ENCODE measurements at places on chromosomes 3 and 15.

DNA sequence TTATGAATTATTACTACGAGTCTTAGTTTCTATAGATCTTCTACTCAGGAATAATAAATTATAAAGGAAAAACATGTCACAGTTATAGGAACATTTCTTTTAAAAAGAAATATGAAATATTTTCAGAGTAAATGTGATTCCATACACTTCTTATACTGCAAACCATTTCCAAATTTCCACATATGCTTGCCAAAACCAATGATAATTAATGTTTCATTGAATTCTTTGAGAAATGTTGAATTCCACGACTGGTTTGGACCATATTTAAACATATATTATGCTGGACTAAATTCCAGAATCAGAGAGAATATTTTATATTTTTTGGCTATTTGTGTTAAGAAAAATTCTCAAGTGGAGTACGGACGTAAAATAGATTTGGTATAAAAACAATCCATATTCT lies 144.6 kb downstream of the EPHA3 start:
- no peak for DNase-seq

DNA sequence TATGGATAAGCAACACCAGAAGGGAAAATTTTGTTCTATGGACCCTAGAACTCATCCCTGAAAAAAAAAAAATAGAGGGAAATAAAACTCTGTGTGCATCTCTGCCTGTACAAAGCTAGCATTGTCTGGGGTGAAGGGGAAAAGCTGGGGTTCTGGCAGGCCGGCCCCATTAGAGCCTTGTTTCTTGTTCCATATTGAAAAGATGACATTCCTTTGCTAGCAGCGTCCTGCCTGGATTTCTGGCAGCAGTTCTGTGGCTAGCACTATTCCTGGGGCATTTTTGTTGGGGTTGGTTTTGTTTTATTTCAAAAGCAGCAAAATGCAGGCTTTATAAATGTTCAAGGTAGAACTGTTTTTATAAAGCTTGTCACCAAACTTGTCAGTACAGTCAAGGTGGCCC lies 45.2 kb downstream of the RARB start:
- DNase-seq, result no peak

- no peak for DNase-seq
Measured at GRCh38 chr15:60391722-60392315, 6.0 kb downstream of the ANXA2 start.

DNA sequence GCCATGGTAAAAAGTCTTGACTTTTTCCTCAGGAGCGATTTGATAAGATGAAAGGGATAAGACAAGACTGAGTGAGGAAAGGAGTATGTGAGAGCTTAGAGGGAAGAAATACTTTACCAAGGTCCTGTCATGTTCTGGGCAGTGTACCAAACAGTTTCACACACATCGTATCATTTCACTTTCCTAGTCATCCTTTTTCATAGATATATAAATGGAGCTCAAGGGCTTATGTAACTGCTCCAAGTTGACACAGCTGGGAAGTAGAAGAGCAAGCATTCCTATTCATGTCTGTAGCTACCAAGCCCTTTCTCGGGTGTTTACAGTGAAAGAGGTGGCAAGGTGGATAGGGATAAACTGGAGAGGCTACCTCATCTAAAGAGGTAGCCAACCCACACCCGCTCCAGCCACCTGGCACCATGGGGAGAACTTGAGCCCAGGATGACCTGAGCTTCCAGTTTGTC lies 57.4 kb downstream of the MRPS25 start:
- DNase-seq, result peak; percentile 43

DNA sequence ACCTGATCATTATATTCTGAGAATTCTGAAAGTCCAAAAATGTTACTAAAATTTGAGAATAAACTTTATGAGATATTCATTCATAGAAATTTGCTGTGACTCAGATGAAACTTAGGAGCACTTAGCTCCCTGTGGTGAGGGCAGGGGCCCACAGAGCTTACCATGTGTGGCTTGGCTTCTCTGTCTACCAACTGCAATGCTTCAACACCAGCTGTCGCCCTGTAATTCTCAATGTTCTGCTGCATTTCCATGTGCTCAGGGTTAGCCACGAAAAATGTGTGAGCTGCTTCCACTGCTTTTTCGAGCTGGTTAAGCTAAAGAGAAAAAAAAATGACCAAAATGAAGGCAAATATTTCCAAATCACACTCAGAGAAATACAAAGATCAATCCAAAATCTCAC lies 125.6 kb downstream of the P3H2 start:
- no peak for DNase-seq

DNA sequence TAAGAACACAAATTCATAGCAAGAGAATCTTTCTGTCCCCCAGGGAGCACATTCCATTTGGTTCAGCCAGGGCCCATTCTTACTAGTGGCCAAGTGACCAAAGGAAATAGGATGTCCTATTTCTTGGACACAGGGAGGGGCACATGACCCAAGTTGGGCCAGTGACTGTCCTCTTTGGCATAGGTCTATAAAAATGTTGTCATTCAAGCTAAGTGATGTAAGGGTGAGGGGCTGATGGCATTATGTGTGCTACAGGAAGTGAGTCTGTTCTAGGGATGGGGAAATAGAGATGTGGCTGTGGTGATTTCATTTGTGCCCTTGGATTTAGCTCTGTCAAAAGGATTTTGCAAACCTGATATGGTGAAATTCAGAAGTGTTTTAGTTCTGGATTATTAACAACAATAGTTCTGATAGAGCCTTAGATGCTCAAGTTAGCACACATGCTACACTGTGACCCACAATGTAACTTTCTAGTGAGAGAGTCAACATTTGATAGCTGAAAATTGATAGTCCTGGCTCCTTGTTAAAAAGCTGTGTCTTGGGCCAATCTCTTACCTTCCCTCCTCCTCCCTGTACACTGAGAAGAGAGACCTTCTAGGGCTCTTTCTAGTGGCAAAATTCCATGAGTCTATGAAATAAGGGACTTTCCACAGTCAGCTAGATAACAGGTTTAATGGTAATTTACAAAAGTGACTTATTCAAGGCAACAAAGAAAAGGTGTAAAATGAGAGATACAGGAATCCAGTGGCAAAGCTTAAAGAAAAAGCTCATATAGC lies 117.2 kb downstream of the THRB start:
- DNase-seq, result no peak

- no peak for DNase-seq
Measured at GRCh38 chr3:184572633-184573270, 11.2 kb downstream of the EPHB3 start.

GRCh38 chr3:117305681-117306080 lies 596.1 kb downstream of the TUSC7 start:
- DNase-seq, result no peak

DNA sequence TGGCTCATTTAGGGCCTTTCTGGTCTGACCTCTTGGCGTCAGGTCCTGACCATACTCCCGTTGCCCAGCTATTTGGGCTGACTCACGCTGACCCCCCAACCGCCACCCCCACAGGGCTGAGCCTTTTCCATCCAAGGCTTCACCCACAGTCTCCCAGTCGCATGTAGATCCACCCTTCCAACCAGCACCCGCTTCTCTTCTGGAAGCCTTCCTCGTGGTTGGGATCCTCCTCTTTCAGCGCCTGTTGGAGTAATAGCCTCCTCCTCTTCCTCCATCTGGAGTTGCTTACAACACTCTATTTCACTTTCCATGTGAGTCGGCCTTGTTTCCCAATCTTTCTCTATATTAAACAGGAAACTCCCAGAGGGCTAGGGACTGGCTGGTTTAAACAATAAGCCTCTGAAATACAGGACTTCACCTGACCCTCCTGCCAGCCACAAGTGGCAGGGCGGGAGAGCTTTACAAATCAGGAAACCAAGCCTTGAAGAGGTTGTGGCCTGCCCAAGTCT lies 2.1 kb upstream of the ALAS1 start:
- peak; percentile 71 for DNase-seq

DNA sequence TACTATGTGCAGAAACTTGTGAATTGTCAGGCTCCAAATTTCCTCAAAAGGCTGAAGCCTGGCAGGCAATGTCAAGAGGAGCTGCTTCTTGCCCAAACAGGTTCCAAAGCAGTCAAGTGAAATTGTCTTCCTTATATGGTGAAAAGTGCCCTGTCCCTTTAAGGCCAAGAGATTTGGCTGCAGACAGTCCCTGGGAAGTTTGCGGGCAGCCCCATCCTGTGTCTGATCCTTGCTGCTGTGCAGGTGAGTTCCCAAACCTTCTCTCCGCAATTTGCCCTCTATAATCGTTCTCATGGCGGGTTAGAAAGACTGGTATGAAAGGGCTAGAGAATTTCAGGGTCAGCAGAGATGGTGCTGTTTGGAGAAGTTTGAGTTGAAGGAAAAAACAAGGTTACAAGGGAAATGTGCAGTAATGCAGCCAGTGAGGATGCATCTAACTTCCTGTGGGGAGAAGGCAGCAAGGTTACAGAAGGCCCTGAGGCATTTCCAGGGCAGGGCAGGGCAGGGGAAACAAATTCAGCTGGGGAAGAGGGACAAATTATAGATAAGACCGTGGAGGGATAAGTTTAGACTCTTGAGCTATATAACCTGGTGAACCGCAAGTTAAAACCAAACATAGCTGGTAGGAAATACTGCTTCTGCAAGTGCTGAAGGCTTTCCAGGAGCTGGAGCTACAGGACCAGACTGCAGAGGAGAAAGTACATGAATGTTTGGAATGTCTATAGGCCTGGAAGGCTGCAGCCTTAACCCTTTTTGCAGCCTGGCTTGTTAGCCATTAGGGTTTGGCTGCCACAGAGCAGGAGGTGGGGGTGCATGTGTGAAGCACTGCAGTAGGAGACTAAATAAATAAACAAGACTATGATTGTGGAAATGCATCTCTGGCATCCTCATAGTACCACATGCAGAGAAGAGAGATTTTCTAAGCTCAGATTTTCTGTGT lies 256.2 kb upstream of the IL12A start:
- peak; percentile 72 for DNase-seq

Data from AG08395 (cell line).